ENCODE measurements at places on chromosomes 1 and 21. TPM values are rescaled to one million over a fixed set of nuclear protein-coding genes. Genes with fewer than 3 reads are reported as not detected.

Gene MRPL55
- total RNA-seq: 88.4 TPM

Gene LRRC7
- total RNA-seq: not detected

Gene NCF2
- total RNA-seq: 1.9 TPM

Gene ELK4
- 6.7 TPM for total RNA-seq

Gene L1TD1
- total RNA-seq: not detected

Gene PRELP
- total RNA-seq: 0.02 TPM

Gene ACKR1
- total RNA-seq: not detected

Gene C1orf185
- total RNA-seq: not detected

Gene CXADR
- total RNA-seq: 12.2 TPM

Gene KRTAP10-1
- not detected for total RNA-seq

Gene RIIAD1
- total RNA-seq: not detected

Gene EPHX1
- total RNA-seq: 193 TPM

Gene PLEKHN1
- 6.3 TPM for total RNA-seq

Gene BSDC1
- total RNA-seq: 20.5 TPM

Gene ZNF281
- 48.9 TPM for total RNA-seq

Measured in A549 treated with Mapracorat at 1 μM for 4 hours (cell line).